ENCODE measurements at places on chromosomes 6 and 20.
A peak's percentile ranks its signal among the peaks of the same experiment; 100 is the strongest.

GRCh38 chr6:170470734-170471133, 82.4 kb downstream of the PSMB1 start:
- H3K27me3 ChIP-seq, result peaks cover 8% of the 10 kb centered on the region
- no peaks in the 10 kb centered on the region for H3K4me1 ChIP-seq
- no peak overlapping the region for H3K27ac ChIP-seq
- no peak for DNase-seq
- H3K4me3 ChIP-seq, result no peak overlapping the region
- H3K36me3 ChIP-seq, result no peaks in the 10 kb centered on the region

GRCh38 chr20:63119121-63119962, 96.6 kb downstream of the YTHDF1 start:
- H3K4me1 ChIP-seq, result no peaks in the 10 kb centered on the region
- peak; percentile 34 for DNase-seq
- H3K4me3 ChIP-seq, result no peak overlapping the region
- peaks cover 44% of the 10 kb centered on the region for H3K27me3 ChIP-seq

GRCh38 chr6:78530208-78530607, 337.1 kb upstream of the IRAK1BP1 start:
- no peaks in the 10 kb centered on the region for H3K4me1 ChIP-seq
- no peak for DNase-seq
- H3K4me3 ChIP-seq, result no peak overlapping the region
- H3K36me3 ChIP-seq, result no peaks in the 10 kb centered on the region
- no peaks in the 10 kb centered on the region for H3K27me3 ChIP-seq

DNA sequence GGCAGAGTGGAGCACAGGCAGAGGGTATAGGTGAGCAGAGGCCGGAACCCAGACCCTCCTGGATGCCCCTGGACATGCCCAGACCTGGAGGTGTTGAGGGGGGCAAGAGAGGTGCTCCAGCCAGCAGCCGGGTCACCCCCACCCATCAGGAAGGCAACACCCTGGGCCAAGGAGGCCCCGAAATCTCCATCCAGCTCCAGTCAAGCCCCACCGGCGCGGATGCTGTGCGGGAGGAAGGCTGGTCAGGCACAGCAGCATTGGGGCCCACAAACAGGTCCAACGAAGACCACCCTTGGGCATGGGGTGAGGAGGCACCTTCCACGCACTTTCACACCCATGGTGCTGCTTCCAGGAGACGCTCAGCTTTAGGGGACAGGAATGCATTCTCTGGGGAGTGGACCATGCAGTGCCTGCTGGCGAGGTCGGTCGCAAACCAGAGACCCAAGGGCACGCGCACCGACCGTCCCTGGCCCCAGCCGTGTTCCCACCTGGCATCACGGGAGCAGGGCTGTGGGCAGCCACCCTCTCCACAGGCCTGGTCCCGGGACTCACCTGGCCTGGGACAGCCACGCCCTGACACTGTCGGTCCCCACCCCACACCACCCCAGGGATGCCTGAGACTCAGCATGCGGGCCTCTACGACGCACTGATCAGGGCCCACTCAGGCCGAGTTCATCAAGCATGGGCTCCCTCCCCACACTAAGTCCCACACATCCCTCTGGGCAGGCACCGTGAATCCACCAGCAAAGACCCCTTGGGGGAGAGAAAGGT, 43.6 kb upstream of the ZBP1 start:
- H3K27ac ChIP-seq, result no peak overlapping the region
- no peaks in the 10 kb centered on the region for H3K27me3 ChIP-seq
- DNase-seq, result peak; percentile 39
- H3K36me3 ChIP-seq, result peaks cover 5% of the 10 kb centered on the region
- no peak overlapping the region for H3K4me3 ChIP-seq
- peaks cover 14% of the 10 kb centered on the region for H3K4me1 ChIP-seq

GRCh38 chr20:47042464-47042863, 147.8 kb downstream of the EYA2 start:
- H3K36me3 ChIP-seq, result no peaks in the 10 kb centered on the region
- no peaks in the 10 kb centered on the region for H3K4me1 ChIP-seq
- H3K27ac ChIP-seq, result no peak overlapping the region
- no peak for DNase-seq
- no peak overlapping the region for H3K4me3 ChIP-seq

GRCh38 chr20:995170-995569, 6.9 kb downstream of the RSPO4 start:
- H3K36me3 ChIP-seq, result no peaks in the 10 kb centered on the region
- no peak overlapping the region for H3K27ac ChIP-seq
- no peak overlapping the region for H3K4me3 ChIP-seq
- DNase-seq, result no peak

GRCh38 chr6:82988930-82989351, 76.7 kb downstream of the UBE3D start:
- H3K4me3 ChIP-seq, result no peak overlapping the region
- H3K27me3 ChIP-seq, result no peaks in the 10 kb centered on the region
- H3K4me1 ChIP-seq, result no peaks in the 10 kb centered on the region
- no peak for DNase-seq

DNA sequence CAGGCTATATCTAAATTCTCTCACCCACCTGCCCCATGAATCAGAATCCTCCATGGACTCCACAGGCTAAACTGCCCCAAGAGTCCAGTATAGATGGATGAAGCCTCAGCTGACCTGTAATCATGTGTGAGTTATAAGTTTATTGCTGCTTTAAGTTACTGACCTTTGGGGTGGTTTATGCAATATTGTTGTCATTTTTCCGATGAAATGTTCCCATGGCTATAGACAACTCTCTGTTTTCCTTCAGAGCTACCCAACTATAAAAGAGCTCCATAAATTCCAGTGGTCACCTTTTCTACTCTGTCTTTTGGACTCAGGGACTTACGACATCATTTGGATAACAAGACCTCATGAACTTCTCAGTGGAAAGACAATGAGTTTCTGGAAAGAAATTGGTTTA, 212.1 kb downstream of the BMP2 start:
- no peak overlapping the region for H3K4me3 ChIP-seq
- no peaks in the 10 kb centered on the region for H3K4me1 ChIP-seq

DNA sequence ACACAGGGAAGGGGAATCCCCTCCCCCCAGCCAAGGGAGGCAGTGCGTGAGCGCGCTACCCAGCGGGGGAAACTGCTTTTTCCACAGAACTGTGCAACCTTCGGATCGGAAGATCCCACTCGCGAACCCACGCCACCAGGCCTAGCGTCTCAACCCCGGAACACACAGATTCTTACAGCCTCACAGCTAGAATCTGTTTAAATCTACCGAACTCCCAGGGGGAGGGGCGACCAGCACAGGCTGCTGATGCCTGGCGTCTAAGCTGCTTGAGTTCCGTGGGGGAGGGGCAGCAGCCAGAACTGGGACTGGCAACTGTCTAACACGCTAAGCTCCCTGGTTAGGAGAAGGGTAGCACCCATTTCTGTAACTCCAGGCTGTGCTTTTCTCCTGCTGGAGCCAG, 217.3 kb upstream of the TENT5A start:
- H3K36me3 ChIP-seq, result no peaks in the 10 kb centered on the region
- no peaks in the 10 kb centered on the region for H3K27me3 ChIP-seq
- no peaks in the 10 kb centered on the region for H3K4me1 ChIP-seq
- no peak overlapping the region for H3K4me3 ChIP-seq
- peak; percentile 28 for DNase-seq

DNA sequence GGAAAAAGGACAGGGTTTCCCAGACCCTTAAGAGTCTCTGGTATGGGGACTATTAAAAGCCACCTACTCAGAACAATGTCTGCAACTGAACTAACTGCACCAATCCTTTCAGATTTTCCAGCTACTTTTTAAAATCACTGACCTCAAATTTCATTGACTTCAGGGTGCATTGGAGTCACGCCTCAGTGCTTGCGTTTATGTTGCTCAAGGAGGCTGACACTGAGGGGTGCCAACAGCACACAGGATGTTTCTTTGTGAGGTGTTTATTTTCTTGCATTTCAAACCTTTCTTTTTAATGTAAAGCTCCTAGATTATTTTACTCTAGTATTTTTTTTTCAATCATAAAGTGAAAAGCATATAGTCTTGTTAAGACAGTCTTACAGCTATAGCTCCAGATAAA, 402.0 kb upstream of the SLC35B3 start:
- no peak overlapping the region for H3K4me3 ChIP-seq
- H3K27me3 ChIP-seq, result no peaks in the 10 kb centered on the region
- no peak overlapping the region for H3K27ac ChIP-seq
- no peaks in the 10 kb centered on the region for H3K36me3 ChIP-seq
- no peak for DNase-seq
- no peaks in the 10 kb centered on the region for H3K4me1 ChIP-seq

DNA sequence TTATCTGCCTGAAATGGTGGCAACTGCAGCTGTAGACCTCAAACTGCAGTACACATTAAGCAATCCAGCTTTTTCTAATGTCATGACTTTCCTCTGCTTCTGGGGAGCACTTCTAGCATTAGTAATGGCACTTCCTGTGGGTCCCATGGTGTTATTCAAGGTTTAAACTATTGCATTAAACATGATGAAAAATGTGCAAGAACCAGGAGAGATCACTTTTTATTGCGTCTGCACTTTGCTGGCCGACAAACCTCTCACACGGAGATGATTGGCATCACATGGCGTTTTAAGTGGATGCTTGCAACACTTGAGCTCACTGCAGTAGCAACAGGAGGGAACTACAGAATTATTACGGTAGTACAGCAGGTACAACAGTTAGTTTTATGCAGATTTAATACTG, 148.4 kb downstream of the HIVEP2 start:
- DNase-seq, result peak; percentile 46
- no peaks in the 10 kb centered on the region for H3K27me3 ChIP-seq
- H3K27ac ChIP-seq, result no peak overlapping the region
- peaks cover 14% of the 10 kb centered on the region for H3K4me1 ChIP-seq

- no peaks in the 10 kb centered on the region for H3K4me1 ChIP-seq
- H3K27ac ChIP-seq, result no peak overlapping the region
- H3K4me3 ChIP-seq, result no peak overlapping the region
- H3K27me3 ChIP-seq, result peaks cover 8% of the 10 kb centered on the region
Observed at GRCh38 chr6:166221040-166221439, 53.4 kb upstream of the TBXT start.

- no peaks in the 10 kb centered on the region for H3K27me3 ChIP-seq
- peaks cover 22% of the 10 kb centered on the region for H3K4me1 ChIP-seq
- no peak overlapping the region for H3K27ac ChIP-seq
- no peak for DNase-seq
Observed at GRCh38 chr6:89302195-89302770, 12.8 kb downstream of the GABRR2 start.

DNA sequence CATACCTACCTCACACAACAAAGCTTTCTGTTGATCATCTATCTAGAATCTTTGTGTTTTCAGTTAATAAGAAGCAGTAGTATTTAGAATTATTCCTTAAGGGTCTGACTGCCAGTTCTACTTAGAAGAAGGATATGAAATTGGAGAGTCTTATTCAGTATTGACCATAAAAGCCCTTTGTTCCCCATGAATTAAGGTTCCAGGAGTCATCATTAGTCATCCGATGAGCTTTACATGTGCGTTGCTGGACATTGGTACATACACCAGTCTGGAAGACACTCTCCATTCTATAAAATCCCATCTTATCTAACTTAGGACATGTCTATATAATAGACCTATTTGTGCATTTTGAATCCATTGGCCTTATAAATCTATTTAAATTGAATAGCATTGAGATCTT, 34.4 kb upstream of the RNF217 start:
- no peak overlapping the region for H3K27ac ChIP-seq
- H3K4me1 ChIP-seq, result no peaks in the 10 kb centered on the region
- no peaks in the 10 kb centered on the region for H3K27me3 ChIP-seq
- H3K36me3 ChIP-seq, result no peaks in the 10 kb centered on the region
- no peak overlapping the region for H3K4me3 ChIP-seq

DNA sequence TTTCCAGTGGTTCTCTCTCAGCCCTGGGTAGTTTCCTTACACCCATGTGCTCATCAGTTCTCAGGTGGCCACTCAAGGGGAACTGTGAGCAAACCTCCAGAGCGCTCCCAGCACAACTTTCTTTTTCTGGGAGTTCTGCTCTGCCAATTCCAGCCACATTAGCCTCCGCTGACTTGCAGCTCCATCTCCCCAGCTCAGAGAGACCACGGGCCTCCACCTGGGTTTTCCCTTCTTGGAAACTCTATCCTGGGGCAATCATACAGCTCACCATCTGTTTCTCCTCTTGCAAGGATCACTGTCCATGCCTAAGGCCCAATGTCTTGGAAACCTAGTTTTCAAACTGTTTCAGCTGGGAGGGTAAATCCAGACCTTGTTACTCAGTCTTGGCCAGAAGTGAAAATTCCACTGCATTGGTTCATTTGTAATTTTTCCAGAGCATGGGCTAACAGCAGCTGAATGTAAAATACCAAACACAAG, 129.9 kb downstream of the EYA2 start:
- no peaks in the 10 kb centered on the region for H3K36me3 ChIP-seq
- H3K27ac ChIP-seq, result no peak overlapping the region
- H3K27me3 ChIP-seq, result no peaks in the 10 kb centered on the region
- H3K4me1 ChIP-seq, result peaks cover 12% of the 10 kb centered on the region
- no peak overlapping the region for H3K4me3 ChIP-seq
- DNase-seq, result no peak

DNA sequence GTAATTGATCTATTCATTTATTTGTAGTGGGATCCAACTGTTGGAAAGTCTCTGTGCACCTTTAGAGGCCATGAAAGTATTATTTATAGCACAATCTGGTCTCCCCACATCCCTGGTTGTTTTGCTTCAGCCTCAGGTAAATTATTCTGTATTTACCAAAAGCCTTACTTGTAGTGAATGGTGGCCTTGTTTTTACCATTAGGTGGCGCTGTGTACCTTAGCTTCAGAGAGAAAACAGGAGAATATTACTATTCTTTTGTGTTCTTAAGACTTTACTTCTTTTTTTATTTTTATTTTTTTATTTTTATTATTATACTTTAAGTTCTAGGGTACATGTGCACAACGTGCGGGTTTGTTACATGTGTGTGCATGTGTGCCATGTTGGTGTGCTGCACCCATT, 23.7 kb downstream of the PEX7 start:
- no peak overlapping the region for H3K4me3 ChIP-seq
- no peaks in the 10 kb centered on the region for H3K4me1 ChIP-seq
- no peaks in the 10 kb centered on the region for H3K27me3 ChIP-seq
- no peak overlapping the region for H3K27ac ChIP-seq
- DNase-seq, result no peak

DNA sequence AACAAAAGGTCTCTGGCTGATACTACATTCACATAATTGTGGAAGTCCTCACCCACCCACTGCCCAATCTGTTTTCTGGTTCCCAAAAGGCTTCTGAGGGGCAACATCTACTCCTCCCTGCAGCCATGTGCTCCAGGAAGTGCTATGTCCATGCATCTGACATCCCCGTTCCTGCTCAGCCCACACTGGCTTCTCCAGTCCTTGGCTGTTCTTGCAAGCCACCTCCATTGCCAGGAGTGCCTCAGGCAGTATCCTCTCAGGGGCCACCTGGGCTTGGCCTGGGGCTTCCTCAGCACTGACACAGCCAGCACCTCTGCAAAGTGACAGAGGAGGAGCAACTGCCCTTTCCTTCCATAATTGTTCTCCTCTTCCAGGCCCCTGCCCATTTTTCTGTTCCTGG, 18.3 kb downstream of the ARHGAP18 start:
- DNase-seq, result no peak
- H3K36me3 ChIP-seq, result no peaks in the 10 kb centered on the region
- H3K4me1 ChIP-seq, result peaks cover 74% of the 10 kb centered on the region

Data from lower lobe of right lung (tissue), 2 donors.